ENCODE measurements at places on chromosomes 1 and 21.

GRCh38 chr1:33257772-33258712, 1.8 kb downstream of the ZNF362 start:
- no peak for DNase-seq

DNA sequence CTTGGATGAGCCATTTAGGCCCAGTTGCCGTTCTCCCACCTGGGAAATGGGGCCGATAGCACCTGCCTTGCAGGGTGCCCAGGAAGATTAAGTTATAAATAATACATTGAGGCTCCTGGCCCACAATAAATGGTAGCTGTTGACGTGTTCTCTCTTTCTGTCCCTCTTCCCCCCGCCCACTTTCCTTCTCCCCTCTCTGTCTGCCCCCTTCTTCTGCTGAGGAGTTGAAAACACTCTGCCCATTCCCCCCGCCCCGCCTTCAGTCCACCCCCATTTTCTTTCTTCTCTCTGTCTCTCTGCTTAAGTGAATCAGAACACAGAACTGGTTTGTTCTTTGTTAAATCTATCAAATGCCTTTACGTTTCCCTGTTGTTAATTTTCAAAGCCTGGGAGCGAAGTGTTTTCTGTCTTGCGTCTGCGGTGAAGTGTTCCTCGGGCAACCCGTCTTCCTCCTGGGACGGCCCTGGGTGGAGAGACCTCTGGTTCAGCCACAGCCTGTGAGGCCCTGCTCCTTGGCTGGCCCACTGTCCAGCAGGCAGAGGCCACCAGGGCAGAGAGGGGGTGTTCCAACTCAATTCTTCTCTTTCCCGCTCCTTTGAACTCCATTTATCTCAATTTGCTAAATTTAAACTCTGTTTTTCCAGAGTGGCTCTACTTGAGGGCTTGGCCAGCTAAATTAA, 29.3 kb upstream of the SELENON start:
- DNase-seq, result no peak

- DNase-seq, result no peak
These were observed 11.4 kb upstream of the DNASE2B start for GRCh38 chr1:84386716-84387479.

GRCh38 chr1:66271216-66271903, 262.6 kb upstream of the SGIP1 start:
- DNase-seq, result no peak

GRCh38 chr1:246308533-246309075, 198.5 kb downstream of the SMYD3 start:
- no peak for DNase-seq

Data from NCI-H2029 (cell line).